ENCODE measurements at places on chromosomes 7 and 10.

DNA sequence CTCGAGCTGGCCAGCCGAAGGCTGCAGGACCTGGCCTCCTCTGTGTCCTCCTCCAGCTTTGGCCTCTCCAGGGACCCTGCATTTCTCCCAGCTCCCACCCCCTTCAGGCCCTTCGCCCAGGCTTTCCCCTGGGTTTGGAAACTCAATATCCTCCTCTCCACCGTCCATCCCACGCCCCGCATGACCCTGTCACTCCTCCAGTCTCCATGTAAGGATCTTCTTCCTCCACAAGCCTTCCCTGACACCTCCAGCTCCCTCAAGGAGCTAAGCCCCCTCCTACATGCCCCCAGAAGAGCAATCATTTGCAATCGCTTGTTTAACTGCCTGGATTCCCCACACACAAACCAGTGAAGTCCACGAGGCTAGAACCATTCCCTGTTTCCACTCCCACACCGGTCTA, 24.6 kb upstream of the TMEM213 start:
- no peak for DNase-seq

DNA sequence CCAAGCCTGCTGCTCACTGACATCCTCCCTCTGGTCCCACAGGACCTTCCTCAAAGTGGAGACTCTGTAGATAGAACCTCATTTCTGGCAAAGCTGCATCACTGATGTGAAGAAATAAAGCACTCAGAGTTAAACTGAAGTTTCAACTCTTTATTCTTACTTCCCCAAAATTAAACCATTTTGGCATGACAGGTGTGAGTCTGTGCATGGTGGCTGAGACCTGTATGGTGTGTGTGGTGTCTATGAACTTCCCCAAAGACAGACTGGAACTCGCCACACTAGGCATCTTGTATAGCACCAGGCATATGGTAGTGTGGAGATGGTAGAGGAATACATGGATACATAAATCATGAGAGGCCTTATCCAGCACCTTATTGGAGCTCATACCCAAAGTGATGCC, 6.6 kb upstream of the WDFY4 start:
- DNase-seq = no peak

DNA sequence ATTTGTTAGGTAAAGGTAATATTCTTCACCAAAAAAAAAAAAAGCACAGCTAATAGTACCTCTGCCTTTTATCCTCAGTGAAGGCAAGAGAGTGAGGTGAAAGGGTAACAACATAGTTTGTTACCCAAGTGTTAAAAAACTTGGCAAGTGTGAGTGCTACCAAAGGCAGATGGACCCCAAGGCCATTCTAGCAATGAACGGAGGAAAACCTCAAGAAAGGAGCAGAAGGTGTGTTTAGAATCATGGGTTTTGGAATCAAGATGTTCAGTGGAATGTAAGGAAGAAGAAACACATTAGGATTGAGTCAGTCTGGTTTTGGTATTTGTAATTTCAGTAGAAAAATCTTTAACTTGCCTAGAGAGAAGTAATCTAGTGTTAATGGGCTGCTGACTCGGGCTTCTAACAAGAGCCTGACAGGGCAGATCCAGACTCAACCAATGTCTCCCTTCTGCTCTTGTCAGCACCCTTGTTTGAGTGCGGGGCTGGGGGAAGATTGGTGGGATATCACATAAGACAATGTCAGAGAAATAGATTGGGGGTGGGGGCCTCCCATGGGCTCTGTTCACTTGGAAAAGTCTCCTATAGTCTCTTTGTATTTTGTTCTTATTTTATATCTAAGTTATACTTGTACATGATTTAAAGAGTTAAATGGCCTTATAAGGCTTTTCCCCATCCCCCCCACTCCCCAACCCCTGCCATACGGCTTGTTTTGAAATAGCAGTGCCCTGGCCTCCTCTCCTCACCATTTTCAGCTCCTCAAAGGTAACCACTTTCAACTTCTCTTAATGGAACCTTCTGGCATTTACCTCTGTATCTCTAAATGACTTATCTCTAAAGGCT, 44.4 kb downstream of the SCD start:
- no peak for DNase-seq

DNA sequence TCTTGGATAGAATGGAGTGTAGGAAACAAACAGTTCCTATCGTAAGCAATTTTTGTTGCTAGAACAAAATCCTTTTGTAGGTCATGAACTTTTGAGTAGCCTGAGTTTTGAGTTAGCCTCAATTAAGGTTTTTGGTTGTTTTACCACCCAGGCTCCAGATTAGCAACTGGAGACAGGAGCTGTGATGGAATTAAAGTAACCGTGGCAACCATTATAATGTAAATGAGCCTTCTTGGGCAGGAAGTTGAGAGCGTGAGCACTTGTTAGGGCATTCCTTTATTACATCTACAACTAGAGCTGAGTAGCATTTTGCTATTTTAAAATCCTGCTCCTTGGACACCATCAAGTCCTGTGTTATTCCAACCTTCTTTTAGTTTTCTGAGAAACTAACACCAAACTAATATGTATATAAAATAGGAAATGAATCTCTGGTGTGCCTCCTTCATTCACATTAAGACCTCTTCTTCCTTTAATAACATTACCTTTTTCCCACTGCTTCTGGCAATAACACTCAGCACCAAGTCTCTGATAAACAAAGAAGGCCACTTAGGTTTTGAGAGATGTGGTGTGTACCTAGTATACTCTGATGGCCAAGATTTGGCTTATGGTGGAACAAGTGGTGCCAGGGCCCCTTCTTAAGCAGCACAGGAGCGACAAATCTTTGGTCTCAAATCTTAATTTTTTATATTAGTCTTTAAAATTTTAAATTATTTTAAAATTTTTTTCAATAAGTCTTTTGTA, 34.0 kb downstream of the AHCYL2 start:
- no peak for DNase-seq

GRCh38 chr10:102455893-102456471, 4.6 kb upstream of the C10orf95 start:
- no peak for DNase-seq

GRCh38 chr7:22762866-22763265, 35.9 kb downstream of the IL6 start:
- DNase-seq = no peak

DNA sequence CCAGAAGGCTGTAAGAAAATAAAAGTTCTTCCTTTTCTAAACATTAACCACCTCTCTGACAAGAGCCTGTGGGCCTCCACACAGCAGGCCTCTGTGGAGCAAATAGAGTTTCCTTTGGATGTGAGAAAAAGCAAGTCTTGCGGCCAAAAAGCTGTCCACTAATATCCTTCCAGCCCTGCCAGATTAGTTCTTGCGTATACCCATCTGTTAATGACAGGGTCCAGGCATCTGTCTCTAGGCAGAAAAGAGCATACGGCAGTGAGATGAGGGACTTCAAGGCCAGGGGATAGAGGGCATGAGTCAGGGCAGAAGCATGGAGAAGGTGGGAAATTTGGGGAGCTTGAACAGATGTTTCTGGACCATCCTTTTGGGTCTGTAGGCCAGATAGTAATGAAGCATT, 164.9 kb downstream of the NSUN6 start:
- DNase-seq = no peak

DNA sequence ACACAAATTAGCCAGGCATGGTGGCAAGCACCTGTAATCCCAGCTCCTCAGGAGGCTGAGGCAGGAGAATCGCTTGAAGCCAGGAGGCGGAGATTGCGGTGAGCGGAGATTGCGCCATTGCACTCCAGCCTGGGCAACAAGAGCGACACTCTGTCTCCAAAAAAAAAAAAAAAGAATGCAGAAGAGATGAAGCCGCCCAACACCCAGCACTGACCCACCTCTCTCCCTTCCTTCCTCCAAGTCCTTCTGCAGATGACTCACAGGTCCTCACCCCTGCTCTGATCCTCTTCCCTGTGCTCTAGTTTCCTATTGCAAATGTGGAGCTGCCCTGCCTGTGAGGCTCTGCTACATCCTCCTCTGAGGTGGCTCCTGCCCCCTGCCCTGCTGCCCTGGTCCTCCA, 22.0 kb upstream of the OPALIN start:
- DNase-seq = no peak

- no peak for DNase-seq
Observed at GRCh38 chr10:58796242-58796641, 283.6 kb downstream of the BICC1 start.

DNA sequence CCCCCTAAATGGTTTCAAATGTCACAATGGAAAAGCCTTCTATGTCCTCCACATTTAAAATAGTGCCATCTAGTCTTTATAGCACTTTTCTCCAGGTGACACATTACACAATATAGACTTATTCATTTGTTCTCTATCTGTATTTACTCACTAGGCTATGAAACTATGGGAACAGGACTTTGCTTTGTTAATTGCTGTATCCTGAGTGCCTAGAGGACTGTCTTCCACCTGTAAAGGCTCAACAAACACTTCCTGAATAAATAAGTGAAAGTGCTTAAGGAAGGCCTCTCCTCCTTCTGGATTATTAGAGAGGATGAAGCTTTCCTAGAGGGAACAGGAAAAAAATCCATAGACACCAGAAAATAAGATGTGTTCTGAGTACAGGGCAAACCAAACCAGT, 397.6 kb upstream of the LRRN3 start:
- peak; percentile 44 for DNase-seq

DNA sequence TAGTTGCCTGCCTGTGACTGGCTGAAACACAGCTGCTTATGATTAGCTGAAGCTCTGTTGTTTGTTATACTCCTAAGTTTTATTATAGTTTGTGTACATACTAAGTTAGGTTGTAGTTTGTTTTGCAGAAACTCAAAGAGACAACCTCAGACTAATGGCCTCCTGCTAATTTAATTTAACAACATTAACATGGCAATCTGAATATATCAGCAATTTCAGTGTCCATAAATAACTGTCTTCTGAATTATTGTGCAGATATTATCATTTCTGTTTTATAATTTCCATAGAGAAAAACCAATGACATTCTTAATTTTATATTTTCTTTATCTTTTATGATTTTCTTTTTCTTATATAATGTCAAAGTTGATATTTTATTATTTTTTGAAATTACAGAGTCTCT, 298.1 kb upstream of the PLXDC2 start:
- DNase-seq = no peak

DNA sequence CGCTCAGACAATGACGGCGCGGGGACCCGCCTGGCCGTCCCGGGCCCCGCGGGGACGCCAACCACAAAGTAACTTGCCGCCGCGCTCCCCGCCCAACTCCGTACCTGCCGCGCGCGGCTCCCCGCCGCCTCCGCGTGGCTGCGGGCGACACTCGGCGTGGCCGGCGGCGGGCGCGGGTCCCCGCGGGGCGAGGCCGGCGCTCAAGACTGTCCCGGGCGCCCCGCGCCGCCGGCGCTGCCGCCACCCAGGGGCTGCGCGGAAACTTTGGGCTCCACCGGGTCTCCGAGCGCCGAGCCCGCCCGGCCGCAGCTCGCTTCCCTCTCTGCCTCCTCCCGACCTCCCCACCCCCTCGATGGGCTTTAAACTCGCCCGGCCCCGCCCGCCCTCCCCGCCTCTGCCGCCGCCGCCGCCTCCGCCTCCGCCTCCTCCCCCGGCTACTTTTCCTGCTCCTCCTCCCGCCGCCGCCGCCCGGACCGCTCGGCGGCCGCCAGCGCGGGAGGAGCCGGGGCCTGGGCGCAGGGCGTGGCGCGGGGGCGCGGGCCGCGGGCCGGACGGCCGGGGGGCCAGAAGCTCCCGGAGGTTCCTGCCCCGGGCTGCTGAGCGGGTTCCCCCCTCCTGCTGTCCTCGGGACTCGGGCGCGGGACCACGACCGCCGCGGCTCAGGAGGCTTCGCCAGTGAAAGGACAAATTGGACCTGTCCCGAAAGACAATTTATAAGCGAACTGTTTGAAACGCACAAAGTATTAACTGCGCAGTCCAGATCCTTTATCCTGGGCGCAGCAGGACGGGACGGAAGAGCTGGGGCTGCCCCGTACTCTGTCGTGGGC, 10.6 kb upstream of the GRB10 start:
- DNase-seq = no peak

GRCh38 chr10:1545524-1545923, 191.8 kb downstream of the ADARB2 start:
- DNase-seq = no peak

DNA sequence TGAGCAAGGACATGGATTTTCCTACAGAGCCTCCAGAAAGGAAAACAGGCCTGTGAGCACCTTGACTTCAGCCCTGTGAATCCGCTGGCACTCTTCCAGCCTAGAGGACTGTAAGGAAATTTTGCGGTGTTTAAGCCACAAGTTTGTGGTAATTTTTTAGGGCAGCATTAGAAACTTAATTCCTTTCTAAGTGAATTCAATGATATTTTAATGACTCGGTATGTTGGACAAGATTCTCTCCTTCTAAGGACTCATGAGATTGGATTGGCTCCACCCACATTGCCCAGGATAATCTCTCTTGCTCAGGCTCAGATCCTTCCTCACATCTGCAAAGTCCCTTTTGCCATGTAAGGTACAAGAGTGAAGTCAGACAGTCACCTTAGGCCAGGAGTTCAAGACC, 4.5 kb downstream of the LYZL2 start:
- no peak for DNase-seq

GRCh38 chr10:45447416-45447815, 73.4 kb downstream of the ALOX5 start:
- no peak for DNase-seq

DNA sequence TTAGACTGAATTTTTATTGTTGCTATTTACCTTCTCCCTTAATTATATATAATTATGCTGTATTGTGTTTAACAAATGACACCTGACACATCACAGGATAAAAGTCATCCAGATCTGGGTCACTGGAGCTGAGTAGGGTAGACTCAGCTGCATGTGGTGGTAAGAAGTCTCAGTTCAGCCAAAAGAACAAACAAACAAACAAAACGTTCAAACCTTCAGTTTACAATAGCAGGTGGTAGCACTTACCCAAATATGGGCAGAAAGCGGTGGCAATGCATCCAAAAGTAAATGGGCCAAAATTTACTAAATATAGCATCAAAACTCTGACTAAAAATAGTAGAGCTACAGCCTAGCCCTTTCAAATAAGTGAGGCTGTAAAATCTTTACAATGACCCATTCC, 42.2 kb downstream of the ZWINT start:
- no peak for DNase-seq

DNA sequence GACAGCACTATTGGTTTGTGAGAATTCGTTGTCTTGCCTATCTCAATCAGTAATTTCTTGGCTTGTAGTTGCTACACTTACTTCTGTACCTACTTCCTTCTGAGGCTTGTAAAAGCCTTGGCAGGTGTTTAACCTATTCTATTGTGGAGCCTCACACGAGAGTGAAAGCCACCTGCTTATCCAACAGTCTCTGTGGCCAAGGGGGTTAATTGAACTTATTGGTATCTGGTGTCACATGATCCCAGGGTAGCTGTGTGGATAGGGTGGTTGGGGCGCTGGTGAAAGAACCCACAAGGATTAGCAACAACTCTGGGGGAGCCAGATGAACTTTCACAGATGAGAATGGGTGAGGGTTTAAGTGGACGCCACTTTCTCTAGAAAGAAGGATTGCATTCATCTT, 13.9 kb upstream of the ATP6V0E2 start:
- no peak for DNase-seq

DNA sequence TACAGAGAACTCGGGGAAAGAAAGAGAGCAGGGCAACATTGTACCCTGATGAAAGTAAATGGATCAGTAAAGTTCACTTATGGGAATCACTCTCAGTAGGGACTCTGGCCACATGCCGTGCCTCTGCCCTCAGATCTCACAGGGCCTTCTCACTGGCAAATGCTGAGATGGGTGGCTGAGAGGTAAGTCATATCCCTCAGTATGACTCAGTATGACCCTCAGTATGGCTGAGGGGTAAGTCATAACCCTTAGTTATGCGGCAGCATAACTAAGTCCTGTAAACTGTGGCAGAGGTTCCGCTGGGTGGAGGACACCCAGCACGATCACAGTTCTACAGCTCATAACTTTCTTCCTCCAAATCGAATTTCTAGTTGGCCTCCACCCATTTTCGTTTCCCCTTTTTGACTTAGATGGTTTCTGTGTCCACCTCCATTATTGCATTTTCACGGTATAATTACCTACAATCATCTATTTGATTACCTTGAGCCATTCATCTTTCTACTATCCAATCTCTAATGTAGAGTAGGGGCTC, 26.5 kb upstream of the WNT16 start:
- DNase-seq = no peak
